Stimulated activated CD4-positive, alpha-beta T cell treated with anti-CD3 and anti-CD28 coated beads, Interleukin-4, amount 100 ng/mL, for 1 hour (primary cell): ENCODE measurements at places on chromosomes 16 and 17.

DNA sequence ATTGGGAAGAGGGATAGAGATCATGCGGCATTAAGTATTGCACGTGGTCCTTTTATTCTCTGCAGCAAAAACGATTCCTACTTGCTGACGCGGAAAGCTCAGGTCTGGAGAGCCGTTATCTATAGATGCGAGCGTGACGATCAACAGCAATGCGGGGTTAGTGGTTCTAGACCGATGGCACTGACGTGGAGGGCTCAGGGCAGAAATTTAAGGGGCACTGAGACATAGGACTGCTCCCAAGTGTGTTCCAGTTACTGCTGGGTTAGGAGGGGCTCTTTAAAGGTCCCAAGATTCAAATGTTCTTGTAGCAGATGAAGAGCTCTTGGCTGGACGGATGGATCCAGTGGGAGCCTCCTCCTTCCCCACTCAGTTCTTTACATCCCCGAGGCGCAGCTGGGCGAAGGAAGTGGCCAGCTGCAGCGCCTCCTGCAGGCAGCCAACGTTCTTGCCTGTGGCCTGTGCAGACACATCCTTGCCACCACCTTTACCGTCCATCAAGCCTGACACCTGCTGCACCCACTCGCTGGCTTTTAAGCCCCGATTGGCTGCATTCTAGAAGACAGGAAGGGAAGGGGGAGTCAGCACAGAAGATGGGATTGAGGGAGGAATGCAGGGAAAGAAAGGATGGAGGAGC lies 732 bp upstream of the EXOSC6 start:
- peak; percentile 21 for DNase-seq

- peak; percentile 75 for DNase-seq
Measured at GRCh38 chr17:386141-386876, 33.7 kb upstream of the RPH3AL start.

DNA sequence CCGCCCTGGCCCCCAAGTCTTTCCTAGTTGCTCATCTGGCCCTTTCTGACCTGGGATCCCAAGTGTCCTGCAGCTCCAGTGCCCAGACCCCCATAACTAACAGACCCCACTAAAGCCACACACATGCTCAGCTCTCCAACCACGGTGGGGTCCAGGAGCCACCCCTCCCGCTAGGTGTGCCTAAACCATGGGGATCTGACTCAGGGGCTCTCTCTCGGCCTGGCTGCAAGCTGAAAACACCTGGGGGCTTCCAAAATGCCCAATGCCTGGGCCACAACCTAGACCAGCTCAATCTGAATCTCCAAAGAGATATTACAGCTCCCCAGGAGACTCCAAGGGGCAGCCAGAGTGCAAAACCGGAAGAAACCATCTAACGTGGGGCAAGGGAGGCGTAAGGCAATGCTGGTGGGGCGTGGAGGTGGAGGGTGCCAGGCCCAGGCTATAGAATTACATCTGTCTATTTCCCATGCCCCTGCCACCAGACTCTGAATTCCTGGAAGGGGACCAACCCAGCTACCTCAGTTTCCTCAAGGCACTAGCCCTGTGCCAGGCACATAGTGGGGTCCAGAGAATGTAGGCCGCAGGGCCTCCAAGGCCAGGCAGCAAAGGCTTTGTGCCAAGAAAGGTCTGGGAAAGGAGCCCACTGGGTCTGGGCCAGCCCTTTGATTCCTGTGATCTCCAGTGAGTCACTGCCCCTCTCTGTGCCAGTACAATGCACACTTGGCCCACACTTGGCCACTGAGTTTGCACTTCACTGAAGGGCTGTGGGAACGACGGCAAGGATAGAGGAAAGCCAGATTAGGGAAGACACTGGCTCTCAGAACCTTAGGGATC lies 3.3 kb downstream of the CD2BP2 start:
- no peak for DNase-seq

DNA sequence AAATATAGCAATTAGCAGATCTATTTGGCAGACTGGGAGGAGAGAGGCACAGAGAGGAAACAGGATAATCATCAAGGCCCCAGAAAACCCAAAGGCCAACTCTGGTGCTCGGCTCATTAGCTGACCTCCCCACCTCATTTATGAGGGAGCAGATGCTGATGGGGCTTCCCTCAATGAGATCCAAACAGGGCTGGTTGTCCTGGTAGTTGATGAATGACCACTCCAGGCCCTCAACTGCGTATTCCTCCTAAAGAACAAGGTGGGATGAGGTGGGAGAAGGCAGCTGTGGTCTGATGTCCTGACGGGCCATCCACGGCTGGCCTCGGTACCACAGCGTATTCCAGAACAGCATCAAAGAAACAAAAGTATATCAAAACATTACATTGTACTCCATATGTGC lies 20.8 kb downstream of the ZNHIT3 start:
- no peak for DNase-seq

- DNase-seq = no peak
Measured at GRCh38 chr17:41301916-41302901, at the start of gene KRTAP29-1. KRTAP29-1 (minus strand) TSS chr17:41302851; CDS start chr17:41302851, 0 bp downstream.

- no peak for DNase-seq
Measured at GRCh38 chr16:22857296-22858025, 43.5 kb downstream of the HS3ST2 start.

- no peak for DNase-seq
Measured at GRCh38 chr17:57154921-57155320, 69.9 kb downstream of the AKAP1 start.
